ENCODE measurements at places on chromosomes 1 and 21. TPM values are rescaled to one million over a fixed set of nuclear protein-coding genes. Genes with fewer than 3 reads are reported as not detected.

The SLC44A3 gene
- 1.2 TPM for total RNA-seq

The PADI1 gene
- total RNA-seq: not detected

The ARHGAP29 gene
- 159 TPM for total RNA-seq

The SKI gene
- total RNA-seq: 20.8 TPM

The A3GALT2 gene
- total RNA-seq: not detected

The RPTN gene
- total RNA-seq: not detected

The UBL4B gene
- total RNA-seq: not detected

All from pulmonary artery endothelial cell (primary cell).